Mesothelial cell of epicardium (in vitro differentiated cells): ENCODE measurements at places on chromosomes 7 and 10. TPM values are rescaled to one million over a fixed set of nuclear protein-coding genes. Genes with fewer than 3 reads are reported as not detected.

Gene PRSS37
- total RNA-seq = not detected in 3 replicates

DNA sequence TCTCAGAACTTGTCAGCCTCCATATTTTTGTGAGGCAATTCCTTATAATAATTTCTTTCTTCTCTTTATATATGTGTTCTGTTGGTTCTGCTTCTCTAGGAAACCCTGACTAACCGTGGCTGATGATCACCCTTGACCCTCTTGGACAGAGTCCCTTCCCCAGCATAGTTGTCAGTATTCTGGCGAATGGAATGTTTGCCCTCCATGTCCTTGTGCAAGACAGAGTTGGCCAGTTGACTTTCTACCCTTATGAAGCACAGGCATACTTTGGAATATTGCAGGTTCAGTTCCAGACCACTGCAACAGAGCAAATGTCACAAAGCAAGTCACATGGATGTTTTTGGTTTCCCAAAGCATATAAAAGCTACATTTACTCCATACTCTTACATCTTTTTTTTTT, 297.7 kb upstream of the SHH start:
- no peak for DNase-seq
- H3K27ac ChIP-seq = no peak overlapping the region
- H3K36me3 ChIP-seq = no peaks in the 10 kb centered on the region
- H3K4me3 ChIP-seq = no peak overlapping the region

GRCh38 chr10:34768972-34769330, 46.1 kb downstream of the PARD3 start:
- no peak for DNase-seq
- peaks cover 50% of the 10 kb centered on the region for H3K4me1 ChIP-seq
- no peaks in the 10 kb centered on the region for H3K27me3 ChIP-seq
- H3K4me3 ChIP-seq = no peak overlapping the region
- peaks cover 3% of the 10 kb centered on the region for H3K36me3 ChIP-seq
- H3K27ac ChIP-seq = peak overlapping the region; percentile 7

Gene COBL
- total RNA-seq = 0.66 to 1.2 TPM (median 0.75 TPM) in 3 replicates

Gene CC2D2B
- total RNA-seq = 0.32 to 0.78 TPM (median 0.33 TPM) in 3 replicates

DNA sequence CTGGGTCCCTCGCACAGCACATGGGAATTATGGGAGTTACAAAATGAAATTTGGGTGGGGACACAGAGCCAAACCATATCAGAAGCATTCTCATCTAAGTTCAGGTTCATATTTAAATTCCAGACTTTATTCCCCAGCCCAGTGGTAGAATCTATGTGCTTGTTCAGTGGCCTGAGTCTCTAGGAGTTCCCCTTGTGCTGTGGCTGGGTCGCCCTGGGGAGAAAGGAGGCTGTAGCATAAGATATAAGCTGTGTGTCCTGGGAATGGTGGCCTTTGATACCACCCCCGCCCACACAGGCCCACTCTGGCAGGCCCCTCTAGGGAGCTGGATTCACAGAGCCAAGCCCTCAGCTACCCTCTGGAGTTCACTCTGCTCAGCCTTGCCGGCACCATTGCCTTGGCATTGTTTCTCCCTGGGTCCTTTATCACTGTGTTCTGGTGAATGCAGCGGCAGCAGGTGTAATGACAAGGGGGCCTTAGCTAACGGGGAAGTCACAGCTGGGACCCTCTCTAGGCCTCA, 64.2 kb downstream of the MINDY4 start:
- no peak overlapping the region for H3K4me3 ChIP-seq
- H3K36me3 ChIP-seq = peaks cover 45% of the 10 kb centered on the region
- no peaks in the 10 kb centered on the region for H3K27me3 ChIP-seq
- DNase-seq = no peak
- no peaks in the 10 kb centered on the region for H3K4me1 ChIP-seq

GRCh38 chr10:154348-154747, 19.1 kb downstream of the ZMYND11 start:
- H3K27ac ChIP-seq = no peak overlapping the region
- no peaks in the 10 kb centered on the region for H3K4me1 ChIP-seq
- DNase-seq = no peak
- H3K27me3 ChIP-seq = no peaks in the 10 kb centered on the region
- H3K4me3 ChIP-seq = no peak overlapping the region

GRCh38 chr7:78172933-78173591, 374.5 kb downstream of the PHTF2 start:
- peaks cover 22% of the 10 kb centered on the region for H3K4me1 ChIP-seq
- no peak overlapping the region for H3K27ac ChIP-seq
- H3K36me3 ChIP-seq = no peaks in the 10 kb centered on the region
- H3K27me3 ChIP-seq = no peaks in the 10 kb centered on the region
- no peak overlapping the region for H3K4me3 ChIP-seq

Gene APBB1IP
- 0.20 to 0.22 TPM in 2 of 3 replicates, not detected in the other for total RNA-seq

Gene MEOX2
- 0.09 TPM in 1 of 3 replicates, not detected in the others for total RNA-seq

Gene MRLN
- total RNA-seq = not detected in 3 replicates

DNA sequence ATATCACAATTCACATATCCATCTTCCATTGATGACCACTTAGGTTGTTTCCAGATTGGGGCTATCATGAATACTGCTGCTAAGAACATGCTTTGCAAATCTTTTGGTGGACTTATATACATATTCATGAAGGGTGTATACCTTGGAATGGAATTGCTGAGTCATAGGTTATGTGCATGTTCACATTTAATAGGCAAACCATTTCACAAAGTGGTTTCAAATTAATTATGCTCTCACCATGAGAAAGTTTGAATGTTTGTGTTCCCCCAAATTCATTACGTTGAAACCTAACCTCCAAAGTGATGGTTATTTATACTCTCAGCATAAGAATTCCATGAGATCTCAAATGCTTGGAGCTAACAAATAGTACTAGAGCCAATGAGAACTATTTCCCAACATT, 86.4 kb downstream of the VPS41 start:
- H3K36me3 ChIP-seq = peaks cover 8% of the 10 kb centered on the region
- H3K4me3 ChIP-seq = no peak overlapping the region
- H3K4me1 ChIP-seq = peaks cover 3% of the 10 kb centered on the region
- no peak overlapping the region for H3K27ac ChIP-seq

GRCh38 chr10:132306343-132306685, 1.4 kb downstream of the STK32C start:
- H3K27ac ChIP-seq = no peak overlapping the region
- DNase-seq = no peak
- peaks cover 5% of the 10 kb centered on the region for H3K4me1 ChIP-seq
- H3K4me3 ChIP-seq = peak overlapping the region; percentile 42

DNA sequence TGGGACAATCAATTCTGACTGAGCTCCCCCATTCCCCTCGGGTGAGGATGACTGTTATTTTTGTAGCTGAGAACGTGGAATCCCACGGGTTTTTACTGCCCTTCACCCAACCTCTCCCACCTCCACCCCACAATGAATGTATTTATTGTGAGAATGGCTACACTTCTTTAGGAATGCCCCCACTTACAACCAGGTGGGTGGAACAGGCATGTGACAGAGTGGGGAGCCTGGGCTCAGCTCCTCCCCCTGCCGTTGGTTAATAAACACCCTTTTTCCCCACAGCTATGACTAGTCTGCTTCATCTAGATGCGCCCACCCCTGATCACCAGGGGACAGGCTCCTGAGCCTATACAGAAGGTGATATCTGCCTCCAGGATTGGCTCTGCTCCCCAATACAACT, 2.0 kb downstream of the MRPL43 start:
- H3K27ac ChIP-seq = no peak overlapping the region
- DNase-seq = no peak
- H3K4me1 ChIP-seq = peaks cover 24% of the 10 kb centered on the region
- H3K4me3 ChIP-seq = peak overlapping the region; percentile 97
- no peaks in the 10 kb centered on the region for H3K27me3 ChIP-seq

- no peak overlapping the region for H3K4me3 ChIP-seq
- no peak overlapping the region for H3K27ac ChIP-seq
- H3K36me3 ChIP-seq = no peaks in the 10 kb centered on the region
- peaks cover 34% of the 10 kb centered on the region for H3K27me3 ChIP-seq
- H3K4me1 ChIP-seq = no peaks in the 10 kb centered on the region
These were observed 251.4 kb upstream of the CTBP2 start for GRCh38 chr10:125411724-125412123.

- no peak for DNase-seq
- H3K4me3 ChIP-seq = no peak overlapping the region
- H3K4me1 ChIP-seq = peaks cover 7% of the 10 kb centered on the region
- no peak overlapping the region for H3K27ac ChIP-seq
- H3K27me3 ChIP-seq = no peaks in the 10 kb centered on the region
These were observed 61.1 kb downstream of the CHST15 start for GRCh38 chr10:124032087-124032935.

Gene BEND7
- 37.9 to 40.7 TPM (median 38.2 TPM) in 3 replicates for total RNA-seq

DNA sequence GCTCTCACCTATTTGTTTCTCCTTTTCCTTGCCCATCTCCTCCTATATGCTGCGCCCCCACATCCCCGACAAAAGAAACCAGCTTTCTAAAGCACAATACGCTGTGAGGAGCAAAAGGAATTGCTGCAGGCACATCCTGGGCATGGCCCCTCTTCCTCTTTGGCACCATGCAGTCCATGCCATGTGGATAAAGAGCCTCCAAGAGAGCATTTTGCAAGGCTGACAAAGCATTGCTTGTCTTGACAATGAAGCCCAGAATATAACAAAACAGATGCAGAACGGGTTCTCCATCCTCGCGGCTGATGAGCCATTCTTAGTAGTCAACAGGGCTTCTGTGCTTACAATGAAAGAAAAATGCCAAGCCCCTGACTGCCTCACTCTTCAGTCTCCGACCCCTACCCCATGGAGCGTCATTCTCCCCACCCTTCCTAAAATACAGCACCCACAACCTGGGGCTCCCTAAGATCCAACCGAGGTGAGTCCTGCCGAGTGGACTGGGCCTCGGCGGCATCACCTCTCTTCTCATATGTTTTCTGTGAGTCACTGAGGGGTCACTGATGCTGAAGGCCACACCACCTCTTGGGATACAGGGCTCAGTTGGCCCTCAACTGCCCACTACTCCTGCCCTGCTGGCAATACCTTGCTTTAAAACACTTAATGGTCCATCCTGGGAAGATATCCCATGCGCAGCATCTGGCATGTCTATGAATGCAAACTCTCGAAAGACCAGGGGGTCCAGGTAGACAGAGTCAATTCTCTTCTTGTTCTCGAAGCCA, 47.5 kb downstream of the GSDME start:
- DNase-seq = no peak
- no peaks in the 10 kb centered on the region for H3K4me1 ChIP-seq
- no peak overlapping the region for H3K4me3 ChIP-seq
- H3K27me3 ChIP-seq = no peaks in the 10 kb centered on the region
- H3K36me3 ChIP-seq = no peaks in the 10 kb centered on the region

Gene SRGN
- not detected in 3 replicates for total RNA-seq

Gene CLCN1
- 0.07 to 0.16 TPM (median 0.11 TPM) in 3 replicates for total RNA-seq

GRCh38 chr7:137656227-137656849, 190.4 kb downstream of the DGKI start:
- peaks cover 15% of the 10 kb centered on the region for H3K4me1 ChIP-seq
- H3K27me3 ChIP-seq = peaks cover 11% of the 10 kb centered on the region
- no peak overlapping the region for H3K27ac ChIP-seq
- peak; percentile 60 for DNase-seq
